DND-41 (cell line): ENCODE measurements at places on chromosomes 2 and 18.

DNA sequence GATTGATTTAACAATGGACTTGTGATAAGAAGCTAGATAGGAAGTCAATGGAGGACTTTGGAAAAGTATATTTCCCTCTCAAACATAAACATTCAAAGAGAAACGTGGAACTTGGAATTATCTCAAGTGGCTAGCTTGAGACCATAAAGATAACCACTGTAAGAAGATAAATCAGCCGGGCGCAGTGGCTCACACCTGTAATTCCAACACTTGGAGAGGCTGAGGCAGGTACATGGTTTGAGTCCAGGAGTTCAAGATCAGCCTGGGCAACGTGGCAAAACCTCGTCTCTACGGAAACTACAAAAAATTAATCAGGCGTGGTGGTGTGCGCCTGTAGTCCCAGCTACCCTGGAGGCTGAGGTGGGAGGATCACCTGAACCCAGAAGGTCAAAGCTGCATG lies 405.9 kb upstream of the ACVR2A start:
- no peak for DNase-seq

GRCh38 chr2:127637725-127638252 lies 8.2 kb upstream of the GPR17 start:
- peak; percentile 75 for DNase-seq

GRCh38 chr18:23812546-23813440 lies 123.5 kb downstream of the LAMA3 start:
- no peak for DNase-seq

GRCh38 chr2:231640241-231640640 lies 47.6 kb downstream of the TEX44 start:
- no peak for DNase-seq

- DNase-seq: no peak
Measured at GRCh38 chr18:77087393-77088141, 45.0 kb downstream of the MBP start.

GRCh38 chr2:223580951-223581350 lies 21.2 kb downstream of the SCG2 start:
- no peak for DNase-seq

DNA sequence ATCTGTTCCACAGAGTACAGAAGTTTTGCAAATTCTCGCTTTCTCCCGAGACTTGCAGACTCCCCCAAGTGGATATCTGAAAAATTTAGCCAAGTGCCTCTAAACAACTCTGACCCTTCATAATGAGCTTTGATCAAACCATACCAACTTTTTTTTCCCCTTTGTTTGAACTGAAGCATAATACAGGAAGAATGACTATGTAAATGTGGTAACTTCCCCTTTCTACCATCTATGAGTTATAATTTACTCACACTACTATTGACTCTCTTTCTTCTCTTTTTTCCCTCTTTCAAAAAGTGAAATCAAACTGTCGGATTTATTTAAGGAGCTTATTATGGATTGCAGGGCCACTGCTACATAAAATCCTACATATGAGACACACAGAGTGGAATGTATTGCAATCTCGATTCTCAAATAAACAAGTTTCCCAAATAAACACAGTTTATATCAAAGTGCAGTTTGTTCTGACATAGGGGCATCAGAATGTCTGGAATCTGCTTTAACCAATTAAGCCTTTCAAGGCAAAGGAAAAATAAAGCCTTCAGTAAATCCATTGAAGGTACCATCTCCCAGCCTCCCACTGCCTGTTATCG lies 1.4 kb upstream of the ZNF804A start:
- no peak for DNase-seq

GRCh38 chr2:215698566-215698965 lies 262.7 kb upstream of the FN1 start:
- no peak for DNase-seq
